Vagina (tissue), 2 donors: ENCODE measurements at places on chromosomes 2 and 18. TPM values are rescaled to one million over a fixed set of nuclear protein-coding genes. Genes with fewer than 3 reads are reported as not detected.

DNA sequence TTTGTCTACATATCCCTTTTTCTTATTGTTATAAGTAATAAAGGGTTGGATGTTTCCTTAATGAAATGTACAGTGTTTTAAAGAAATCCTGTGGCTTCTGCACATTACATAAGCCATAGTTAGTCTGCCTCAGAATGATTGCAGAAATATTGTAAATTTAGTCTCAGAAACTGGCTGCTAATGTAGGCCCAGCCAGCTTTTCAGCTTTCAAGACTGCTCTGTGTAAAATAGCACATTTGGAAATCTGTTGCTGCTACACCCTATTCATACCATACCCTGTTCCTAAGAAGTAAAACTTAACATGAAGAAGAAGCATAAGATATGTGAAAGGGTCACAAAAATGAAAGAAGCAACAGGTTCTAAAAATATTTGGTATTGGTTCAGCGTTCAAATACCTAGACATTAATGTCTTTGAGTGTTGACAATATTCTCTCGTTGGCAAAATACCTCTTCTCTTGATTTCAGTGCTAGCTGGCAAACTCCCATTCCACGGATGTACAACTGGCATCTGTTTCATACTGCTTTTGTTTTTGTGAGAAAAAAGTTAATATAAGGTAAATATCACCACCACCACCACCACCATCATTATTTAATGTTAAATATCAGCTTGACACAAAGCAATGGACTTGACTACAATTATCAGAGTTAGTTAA, 19.2 kb upstream of the NCKAP1 start:
- H3K4me1 ChIP-seq, result no peaks in the 10 kb centered on the region
- H3K36me3 ChIP-seq, result no peaks in the 10 kb centered on the region
- no peaks in the 10 kb centered on the region for H3K27me3 ChIP-seq
- DNase-seq, result no peak
- no peak overlapping the region for H3K27ac ChIP-seq

- H3K4me3 ChIP-seq, result peak overlapping the region; percentile 27
- no peaks in the 10 kb centered on the region for H3K27me3 ChIP-seq
- H3K36me3 ChIP-seq, result no peaks in the 10 kb centered on the region
- no peak for DNase-seq
- H3K4me1 ChIP-seq, result peaks cover 100% of the 10 kb centered on the region
Measured at GRCh38 chr18:48939205-48940097, 11.3 kb downstream of the SMAD7 start.

DNA sequence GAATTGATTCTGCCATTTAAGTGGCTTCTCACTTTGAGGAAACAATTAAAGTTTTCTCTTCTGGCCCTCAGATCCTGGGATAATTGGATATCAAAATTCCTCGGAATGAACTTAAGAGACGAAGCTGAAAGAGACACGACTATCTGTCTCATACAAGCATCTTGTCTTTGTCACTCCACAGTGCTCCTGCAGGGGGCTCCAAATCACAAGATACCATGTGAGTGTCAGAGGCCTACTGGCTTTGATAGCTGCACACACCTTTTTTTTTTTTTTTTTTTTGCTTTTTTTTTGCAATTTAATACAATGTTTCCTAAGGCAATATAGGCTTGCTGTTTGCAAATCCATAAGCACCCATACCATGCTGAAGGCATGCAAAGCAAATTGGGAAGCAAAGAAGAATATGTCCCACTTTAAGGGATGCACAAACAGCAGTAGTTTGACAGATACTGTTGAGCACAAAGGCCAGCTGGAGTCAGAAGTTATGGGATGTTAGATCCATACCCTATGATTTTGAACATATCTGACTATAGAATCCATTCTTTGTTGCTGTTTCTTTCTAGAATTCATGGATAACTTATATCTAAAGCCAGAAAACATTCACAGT, 109.0 kb upstream of the CBLN2 start:
- no peak for DNase-seq
- no peak overlapping the region for H3K27ac ChIP-seq
- no peaks in the 10 kb centered on the region for H3K36me3 ChIP-seq
- no peaks in the 10 kb centered on the region for H3K27me3 ChIP-seq
- no peak overlapping the region for H3K4me3 ChIP-seq

Gene SPATA3
- not detected for total RNA-seq

GRCh38 chr18:551404-552061, 28.6 kb upstream of the CETN1 start:
- H3K27me3 ChIP-seq, result no peaks in the 10 kb centered on the region
- H3K27ac ChIP-seq, result no peak overlapping the region
- H3K36me3 ChIP-seq, result no peaks in the 10 kb centered on the region
- no peak for DNase-seq
- no peaks in the 10 kb centered on the region for H3K4me1 ChIP-seq

- no peak for DNase-seq
- no peaks in the 10 kb centered on the region for H3K36me3 ChIP-seq
- H3K4me1 ChIP-seq, result no peaks in the 10 kb centered on the region
- H3K27ac ChIP-seq, result no peak overlapping the region
Measured at GRCh38 chr2:239935789-239936758, 89.1 kb downstream of the NDUFA10 start.

- no peaks in the 10 kb centered on the region for H3K27me3 ChIP-seq
- H3K36me3 ChIP-seq, result peaks cover 9% of the 10 kb centered on the region
- H3K4me1 ChIP-seq, result peaks cover 86% of the 10 kb centered on the region
- H3K4me3 ChIP-seq, result peak overlapping the region; percentile 74
Measured at GRCh38 chr18:58863539-58864145, 1.0 kb upstream of the ZNF532 start.

DNA sequence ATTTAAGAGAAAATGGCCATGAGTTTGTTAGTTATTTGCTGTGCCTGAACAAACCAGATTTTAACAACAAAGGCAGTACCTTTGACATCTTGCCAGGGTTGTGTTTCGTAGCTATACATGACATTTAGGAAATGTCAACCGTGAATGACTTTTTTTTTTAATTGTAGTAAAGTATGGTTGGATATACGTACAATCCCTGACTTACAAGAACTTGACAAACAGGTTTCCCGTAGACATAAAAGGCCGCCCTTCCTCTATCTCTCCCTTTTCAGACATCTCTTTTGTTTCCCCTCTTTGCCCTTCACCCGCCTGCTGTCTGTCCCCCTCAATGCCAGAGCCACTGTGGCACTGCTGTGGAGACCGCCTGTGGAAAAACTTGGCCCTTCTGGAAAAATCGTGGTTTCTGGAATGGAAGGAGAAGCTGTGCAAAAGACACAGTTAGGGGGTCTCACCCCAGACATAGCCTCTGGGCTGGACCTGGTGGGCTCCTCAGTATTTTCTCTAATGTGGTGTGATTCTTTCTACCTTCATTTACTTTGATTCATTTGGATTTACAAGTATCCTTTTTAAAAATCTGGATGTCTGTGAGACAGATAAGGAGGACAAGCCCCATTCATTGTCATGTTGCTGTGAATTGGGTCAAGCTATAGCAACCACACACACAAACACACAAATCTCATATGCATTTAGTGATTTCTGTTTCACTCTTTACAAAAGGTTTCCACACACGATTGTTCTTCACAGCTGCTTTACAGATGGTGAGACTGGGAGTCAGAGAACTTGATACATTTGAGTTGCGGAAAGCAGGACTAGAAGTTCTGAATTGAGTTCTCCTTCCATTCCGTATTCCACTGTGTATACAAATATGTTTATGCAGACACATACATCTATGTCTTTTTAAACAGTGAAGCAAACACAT, 48.6 kb downstream of the SPATS2L start:
- no peak overlapping the region for H3K4me3 ChIP-seq
- no peak for DNase-seq
- no peaks in the 10 kb centered on the region for H3K27me3 ChIP-seq

Gene DSC3
- total RNA-seq, result 176 TPM

GRCh38 chr2:13542642-13543041, 825.9 kb downstream of the TRIB2 start:
- no peaks in the 10 kb centered on the region for H3K27me3 ChIP-seq
- no peak overlapping the region for H3K4me3 ChIP-seq
- no peaks in the 10 kb centered on the region for H3K4me1 ChIP-seq
- no peak for DNase-seq

DNA sequence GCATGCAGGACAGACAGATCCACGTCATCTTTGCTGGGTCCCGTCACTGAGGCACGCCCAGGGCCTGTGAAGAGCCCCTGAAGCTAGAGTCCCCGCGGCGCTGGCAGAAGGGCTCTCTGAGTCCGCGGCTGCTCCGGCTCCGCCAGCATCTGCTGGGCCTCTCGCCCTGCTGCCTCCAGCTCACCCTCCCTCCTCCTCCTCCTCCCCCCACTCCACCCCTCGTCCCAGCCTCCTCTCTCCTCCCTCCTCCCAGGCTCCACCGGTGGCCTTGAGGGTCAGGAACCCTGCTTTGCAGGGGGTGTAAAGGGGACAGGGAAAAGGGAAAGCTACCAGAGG, at the start of gene TNS1:
TSS of gene TNS1 (minus strand) at position 151 of the 336 bp plus-strand sequence. CDS start at position 28, 123 bp downstream.
- no peaks in the 10 kb centered on the region for H3K27me3 ChIP-seq
- peak within 1 kb of the TSS; percentile 50 for H3K4me3 ChIP-seq
- H3K27ac ChIP-seq, result peak within 1 kb of the TSS; percentile 92

Gene SIX2
- total RNA-seq, result 16.7 TPM

GRCh38 chr2:118380915-118381653, 292.8 kb downstream of the INSIG2 start:
- H3K4me1 ChIP-seq, result peaks cover 2% of the 10 kb centered on the region
- H3K4me3 ChIP-seq, result no peak overlapping the region
- no peak for DNase-seq
- H3K27me3 ChIP-seq, result no peaks in the 10 kb centered on the region
- no peak overlapping the region for H3K27ac ChIP-seq

Gene ARHGAP25
- 9.6 TPM for total RNA-seq

Gene IRS1
- total RNA-seq, result 16.9 TPM

Gene ARHGAP15
- total RNA-seq, result 9.1 TPM

DNA sequence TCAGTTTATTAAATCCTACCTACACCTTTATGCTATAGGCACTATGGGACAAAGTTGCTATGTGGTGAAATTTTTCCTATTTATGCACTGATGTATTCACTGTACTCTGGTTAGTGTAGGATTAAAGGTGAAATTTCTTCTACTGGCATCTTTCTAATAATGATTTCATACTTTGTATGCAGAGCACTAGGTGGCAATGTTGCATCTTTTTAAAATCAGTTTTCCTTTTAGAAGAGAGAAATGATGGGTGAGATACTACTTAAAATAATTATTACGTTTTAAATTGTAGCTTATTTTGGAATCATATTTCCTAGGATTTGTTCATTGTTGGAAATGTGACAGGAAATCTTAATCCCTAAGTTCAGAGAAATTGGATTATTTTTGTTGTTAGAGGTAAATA, 150.9 kb downstream of the CD8B2 start:
- no peaks in the 10 kb centered on the region for H3K27me3 ChIP-seq
- H3K4me3 ChIP-seq, result no peak overlapping the region
- no peak for DNase-seq
- no peaks in the 10 kb centered on the region for H3K36me3 ChIP-seq
- peaks cover 11% of the 10 kb centered on the region for H3K4me1 ChIP-seq
- no peak overlapping the region for H3K27ac ChIP-seq
